ENCODE measurements at places on chromosomes 16 and 17. TPM values are rescaled to one million over a fixed set of nuclear protein-coding genes. Genes with fewer than 3 reads are reported as not detected.

Gene CCDC144A
- 2.7 TPM for total RNA-seq

Gene PRRT2
- total RNA-seq = 1.3 TPM

Gene DDX5
- total RNA-seq = 926 TPM

Gene TBC1D3H
- not detected for total RNA-seq

Gene SDR42E1
- total RNA-seq = 5.9 TPM

Gene TP53TG3C
- not detected for total RNA-seq

GRCh38 chr16:54067322-54068065 lies 219.1 kb downstream of the IRX3 start:
- no peak for DNase-seq

- DNase-seq = no peak
Measured at GRCh38 chr16:58087209-58087913, 41.8 kb downstream of the CFAP20 start.

GRCh38 chr17:69473841-69474831 lies 59.6 kb downstream of the MAP2K6 start:
- no peak for DNase-seq

GRCh38 chr16:24689128-24689527 lies 40.3 kb upstream of the TNRC6A start:
- no peak for DNase-seq

GRCh38 chr16:35414563-35414962 lies 1955.2 kb downstream of the TP53TG3F start:
- no peak for DNase-seq

DNA sequence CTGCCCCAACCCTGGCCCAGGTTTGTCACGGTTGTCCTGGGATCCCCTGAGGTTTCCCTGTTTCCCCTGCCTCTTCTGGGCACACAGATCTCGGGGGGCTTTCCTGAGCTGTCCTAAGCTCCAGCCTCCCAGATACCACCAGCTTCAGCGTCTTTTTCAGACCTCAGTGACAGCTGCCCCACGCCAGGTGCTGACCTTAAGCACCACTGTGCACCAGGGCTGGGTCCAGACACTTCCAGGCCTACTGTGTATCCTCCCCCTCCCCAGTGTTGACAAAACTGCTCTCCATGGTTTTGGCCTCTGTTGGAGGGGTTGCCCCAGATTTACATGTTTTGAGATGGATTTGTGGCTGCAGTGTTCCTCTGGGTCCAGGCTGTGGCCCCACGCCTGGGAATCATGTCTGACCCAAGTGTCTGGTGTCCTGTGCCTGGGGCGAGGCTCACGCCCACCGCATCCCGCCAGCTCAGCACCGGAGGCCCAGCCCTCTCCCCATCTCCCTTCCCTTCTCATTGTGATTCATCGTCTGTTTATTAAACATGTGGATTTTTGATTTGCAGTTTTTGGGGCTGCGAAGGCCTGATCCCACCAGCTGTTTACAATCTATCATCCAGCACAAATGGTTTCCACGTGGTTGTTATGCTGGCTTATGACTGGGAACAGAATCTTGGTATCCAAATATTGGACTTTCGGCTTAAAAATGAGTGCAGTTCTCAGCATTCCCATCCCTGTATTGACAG lies 82.1 kb downstream of the METRNL start:
- no peak for DNase-seq
